ENCODE measurements at places on chromosomes 13 and 19. TPM values are rescaled to one million over a fixed set of nuclear protein-coding genes. Genes with fewer than 3 reads are reported as not detected.

DNA sequence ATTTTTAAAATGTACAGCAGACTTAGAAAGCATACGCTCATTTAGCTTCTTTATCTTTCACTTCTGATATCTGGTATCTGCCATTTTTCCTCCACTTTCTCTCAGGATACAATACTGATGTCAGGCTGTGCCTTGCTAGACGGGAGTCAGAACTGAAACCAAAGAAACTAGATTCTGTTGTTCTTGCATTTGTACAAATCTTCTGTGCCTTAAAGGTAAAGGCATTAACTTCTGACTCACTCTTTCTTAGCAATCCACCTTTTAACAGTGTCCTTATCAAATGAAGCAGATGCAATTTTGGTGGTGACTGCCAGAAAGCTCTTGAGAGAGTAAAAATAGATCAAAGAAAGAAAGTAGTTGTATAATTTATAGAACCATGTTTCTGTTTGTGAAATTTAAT, 370.4 kb downstream of the PCDH20 start:
- no peak overlapping the region for H3K4me3 ChIP-seq
- no peaks in the 10 kb centered on the region for H3K36me3 ChIP-seq
- no peaks in the 10 kb centered on the region for H3K4me1 ChIP-seq

The CLEC17A gene
- not detected for total RNA-seq

GRCh38 chr13:92991692-92992091, 234.9 kb upstream of the GPC6 start:
- H3K4me3 ChIP-seq = no peak overlapping the region
- no peaks in the 10 kb centered on the region for H3K4me1 ChIP-seq

GRCh38 chr19:49840736-49841249, 10.2 kb upstream of the PTOV1 start:
- H3K4me3 ChIP-seq = no peak overlapping the region
- H3K36me3 ChIP-seq = peaks cover 30% of the 10 kb centered on the region
- no peak for DNase-seq
- no peak overlapping the region for H3K27ac ChIP-seq
- peaks cover 4% of the 10 kb centered on the region for H3K4me1 ChIP-seq
- H3K27me3 ChIP-seq = no peaks in the 10 kb centered on the region

- no peak overlapping the region for H3K27ac ChIP-seq
- no peaks in the 10 kb centered on the region for H3K36me3 ChIP-seq
- H3K4me3 ChIP-seq = no peak overlapping the region
- no peak for DNase-seq
Observed at GRCh38 chr13:29563941-29564340, 31.5 kb downstream of the SLC7A1 start.

The PCDH20 gene
- 7.2 TPM for total RNA-seq

The TINCR gene
- 9.0 TPM for total RNA-seq

The CCDC70 gene
- total RNA-seq = not detected

The KPNA3 gene
- total RNA-seq = 36.5 TPM

GRCh38 chr19:43780706-43781525, at the start of gene KCNN4:
Gene KCNN4 (minus strand): TSS chr19:43780973. CDS start chr19:43780861, 112 bp downstream.
- peaks cover 44% of the 10 kb centered on the region for H3K4me1 ChIP-seq
- peaks cover 5% of the 10 kb centered on the region for H3K27me3 ChIP-seq
- H3K27ac ChIP-seq = peak within 1 kb of the TSS; percentile 74
- no peaks in the 10 kb centered on the region for H3K36me3 ChIP-seq
- no peak for DNase-seq

DNA sequence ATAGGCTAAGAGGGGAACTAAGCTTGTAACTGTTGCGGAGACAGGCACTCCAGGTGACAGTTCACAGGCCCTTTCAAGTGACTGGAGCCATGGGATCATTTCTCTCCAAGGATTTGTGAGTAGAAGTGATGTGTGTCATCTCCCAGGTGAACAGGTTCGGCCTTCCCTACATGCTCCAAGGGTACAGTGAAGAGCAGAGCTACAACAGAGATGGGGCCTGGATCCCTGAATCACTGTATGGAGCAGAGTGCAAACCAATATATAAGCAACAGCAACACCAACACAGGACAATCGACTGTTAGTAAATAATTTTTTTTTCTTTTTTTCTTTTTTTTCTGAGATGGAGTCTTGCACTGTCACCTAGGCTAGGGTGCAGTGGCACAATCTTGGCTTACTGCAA, 15.0 kb downstream of the ZSCAN18 start:
- no peak for DNase-seq
- no peaks in the 10 kb centered on the region for H3K4me1 ChIP-seq
- H3K27me3 ChIP-seq = no peaks in the 10 kb centered on the region
- no peak overlapping the region for H3K27ac ChIP-seq
- peaks cover 25% of the 10 kb centered on the region for H3K36me3 ChIP-seq

The UBE2L5 gene
- not detected for total RNA-seq

- no peaks in the 10 kb centered on the region for H3K27me3 ChIP-seq
- no peak overlapping the region for H3K27ac ChIP-seq
- H3K4me3 ChIP-seq = no peak overlapping the region
- no peak for DNase-seq
- H3K36me3 ChIP-seq = no peaks in the 10 kb centered on the region
- peaks cover 5% of the 10 kb centered on the region for H3K4me1 ChIP-seq
Observed at GRCh38 chr13:47039106-47039505, 142.3 kb upstream of the HTR2A start.

- H3K36me3 ChIP-seq = peaks cover 3% of the 10 kb centered on the region
- H3K4me1 ChIP-seq = peaks cover 5% of the 10 kb centered on the region
- no peak overlapping the region for H3K27ac ChIP-seq
- no peaks in the 10 kb centered on the region for H3K27me3 ChIP-seq
Observed at GRCh38 chr13:97945342-97945741, 8.1 kb upstream of the IPO5 start.

GRCh38 chr13:70662231-70662940, 554.1 kb upstream of the KLHL1 start:
- no peaks in the 10 kb centered on the region for H3K36me3 ChIP-seq
- H3K4me1 ChIP-seq = peaks cover 9% of the 10 kb centered on the region
- DNase-seq = no peak

DNA sequence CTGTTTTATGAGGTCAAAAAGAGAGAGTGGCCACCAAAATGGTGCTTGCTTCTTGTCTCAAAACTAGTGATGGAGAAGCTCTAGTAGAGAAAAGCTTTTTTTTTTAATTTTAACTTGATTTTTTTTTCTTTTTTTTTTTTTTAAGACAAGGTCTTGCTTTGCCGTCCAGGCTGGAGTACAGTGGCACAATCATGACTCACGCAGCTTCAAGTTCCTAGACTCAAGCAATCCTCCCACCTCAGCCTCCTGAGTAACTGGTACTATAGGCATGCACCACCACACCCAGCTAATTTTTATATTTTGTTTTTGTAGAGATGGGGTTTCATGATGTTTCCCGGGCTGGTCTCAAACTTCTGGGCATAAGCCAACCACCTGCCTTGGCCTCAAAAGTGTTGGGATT, 279.0 kb downstream of the TBC1D4 start:
- no peak for DNase-seq
- peaks cover 6% of the 10 kb centered on the region for H3K36me3 ChIP-seq
- H3K4me3 ChIP-seq = no peak overlapping the region
- no peak overlapping the region for H3K27ac ChIP-seq
- H3K27me3 ChIP-seq = peaks cover 3% of the 10 kb centered on the region

The MEIS3 gene
- 43.2 TPM for total RNA-seq

The MIR17HG gene
- total RNA-seq = 21.8 TPM

GRCh38 chr19:6022570-6023064, 44.7 kb upstream of the RANBP3 start:
- no peak overlapping the region for H3K27ac ChIP-seq
- no peak for DNase-seq
- no peaks in the 10 kb centered on the region for H3K27me3 ChIP-seq
- peaks cover 26% of the 10 kb centered on the region for H3K4me1 ChIP-seq

The CD37 gene
- not detected for total RNA-seq

The FPR2 gene
- total RNA-seq = not detected

DNA sequence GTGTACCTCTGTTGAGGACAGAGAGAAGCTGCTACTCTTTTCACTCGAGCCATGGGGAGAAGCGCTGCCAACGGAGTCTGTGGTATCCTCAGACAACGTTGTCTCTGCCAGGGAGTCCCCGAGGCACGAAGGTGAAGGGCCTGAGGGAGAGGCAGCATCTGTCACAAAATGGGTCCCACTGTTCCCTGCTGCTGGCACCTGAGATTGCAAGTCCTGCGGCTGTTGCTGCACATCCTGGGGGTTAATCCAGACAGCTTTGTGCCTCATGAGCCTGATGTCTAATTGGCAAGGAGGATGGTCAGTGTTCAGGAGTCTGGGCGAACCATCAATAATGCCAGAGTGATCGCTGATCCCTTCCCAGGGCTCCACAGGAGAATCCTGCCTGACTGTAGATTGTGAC, 15.0 kb downstream of the RUBCNL start:
- H3K4me3 ChIP-seq = no peak overlapping the region
- no peaks in the 10 kb centered on the region for H3K27me3 ChIP-seq

The POLR2I gene
- 81.7 TPM for total RNA-seq

DNA sequence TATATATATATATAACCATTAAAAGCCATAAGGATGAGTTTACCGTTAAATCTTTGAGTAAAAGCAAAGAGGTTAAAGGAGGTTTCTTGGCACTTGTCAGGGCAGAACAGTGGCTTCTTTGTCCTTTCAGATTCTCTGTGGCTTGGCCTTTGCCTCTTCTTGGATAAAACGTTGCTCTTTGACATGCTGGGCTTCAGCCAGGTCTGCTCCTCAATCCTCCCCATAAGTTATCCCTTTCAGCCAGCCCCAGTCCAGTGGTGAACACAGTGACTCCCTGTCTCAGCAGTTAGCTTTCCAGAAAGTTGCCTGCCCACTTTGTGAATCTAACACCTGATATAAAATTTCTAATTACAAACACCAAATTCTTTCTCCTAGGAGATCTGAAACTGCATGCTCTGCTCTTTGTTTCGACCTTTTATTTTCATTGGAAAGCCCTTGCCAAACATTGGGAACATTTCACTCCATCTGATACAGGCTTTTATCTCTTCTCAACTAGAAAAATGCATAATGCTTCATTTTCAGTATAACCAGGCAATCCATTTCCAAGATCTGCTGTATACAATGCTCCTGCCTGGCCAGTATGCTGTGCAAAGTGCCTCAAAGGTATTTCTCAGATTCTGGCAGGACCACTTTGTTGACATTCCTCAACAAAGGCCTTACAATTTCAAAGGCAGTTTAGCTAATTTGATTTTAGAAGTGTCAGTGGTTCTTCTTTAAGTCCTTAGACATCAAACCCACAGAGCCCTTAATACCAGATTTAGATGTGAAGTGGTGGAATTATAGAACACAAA, 16.2 kb upstream of the MED4 start:
- no peak overlapping the region for H3K27ac ChIP-seq
- DNase-seq = no peak
- no peaks in the 10 kb centered on the region for H3K36me3 ChIP-seq
- H3K4me1 ChIP-seq = no peaks in the 10 kb centered on the region
- H3K27me3 ChIP-seq = no peaks in the 10 kb centered on the region
- no peak overlapping the region for H3K4me3 ChIP-seq

DNA sequence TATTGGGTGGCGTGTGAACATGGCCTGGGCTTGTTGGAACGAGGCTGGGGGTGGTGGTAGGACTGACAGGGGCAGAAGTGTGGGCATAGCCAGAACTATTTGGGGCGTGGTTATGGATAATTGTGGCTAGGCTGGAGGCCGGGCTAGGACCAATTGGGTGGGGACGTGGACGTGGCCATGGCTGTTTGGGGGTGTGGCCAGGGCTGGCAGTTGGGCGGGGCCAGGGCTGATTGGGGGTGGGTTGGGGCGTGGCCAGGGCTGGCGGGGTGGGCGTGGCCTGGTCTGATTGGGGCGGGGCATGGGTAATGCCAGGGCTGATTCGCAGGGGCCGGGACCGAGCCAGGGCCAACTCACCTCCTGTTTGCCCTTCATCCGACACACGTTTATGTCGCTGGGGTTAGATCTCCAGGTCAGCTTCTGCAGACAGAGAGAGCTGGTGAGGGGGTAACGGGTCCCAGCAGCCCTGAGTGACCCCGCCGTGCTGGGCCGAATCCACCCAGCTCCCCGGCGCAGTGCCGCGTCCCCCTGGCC, 2.8 kb downstream of the SEMA6B start:
- no peaks in the 10 kb centered on the region for H3K4me1 ChIP-seq
- no peaks in the 10 kb centered on the region for H3K27me3 ChIP-seq

DNA sequence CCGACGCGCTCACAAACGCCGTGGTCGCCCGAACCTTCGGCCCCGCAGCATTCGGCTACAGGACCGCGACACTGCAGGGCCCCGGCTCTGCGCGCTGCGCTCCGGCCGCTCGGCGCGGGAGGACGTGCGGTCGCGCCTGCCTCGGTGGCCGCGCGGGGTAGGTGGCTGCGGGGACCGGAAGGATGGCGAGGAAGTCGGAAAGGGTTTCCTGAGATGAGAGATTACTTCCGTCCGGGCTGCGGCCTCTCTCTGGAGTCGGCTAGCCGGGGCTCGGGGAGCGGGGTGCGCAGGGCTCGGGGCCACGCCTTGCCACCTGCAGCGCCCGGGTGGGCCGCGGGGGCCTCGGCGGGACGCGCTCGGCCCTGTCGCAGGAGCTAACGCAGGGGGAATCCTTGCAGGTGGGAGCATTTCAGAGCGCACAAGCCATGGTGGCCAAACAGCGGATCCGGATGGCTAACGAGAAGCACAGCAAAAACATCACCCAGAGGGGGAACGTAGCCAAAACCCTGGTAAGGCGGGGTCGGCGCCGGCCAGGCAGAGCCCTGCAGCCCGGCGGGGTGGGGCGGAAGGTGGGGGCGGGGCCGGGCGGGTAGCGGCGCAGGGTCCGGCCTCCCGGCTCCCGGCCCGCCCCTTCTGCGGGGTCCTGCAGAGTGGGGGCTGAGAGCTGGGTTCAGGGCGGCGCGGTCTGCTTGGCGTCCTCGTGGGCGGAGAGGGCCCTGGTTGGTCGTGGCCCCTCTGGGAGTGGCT, at the start of gene SERP2:
SERP2 (plus strand) TSS at position 224 of the 747 bp plus-strand sequence; CDS start at position 426, 202 bp downstream.
- no peak for DNase-seq
- H3K4me1 ChIP-seq = peaks cover 23% of the 10 kb centered on the region
- peaks cover 27% of the 10 kb centered on the region for H3K27me3 ChIP-seq

- no peak for DNase-seq
- peak overlapping the region; percentile 94 for H3K27ac ChIP-seq
- peaks cover 4% of the 10 kb centered on the region for H3K36me3 ChIP-seq
- peak overlapping the region; percentile 93 for H3K4me3 ChIP-seq
- H3K27me3 ChIP-seq = no peaks in the 10 kb centered on the region
Observed at GRCh38 chr19:35267353-35267817, 1.4 kb upstream of the USF2 start.

DNA sequence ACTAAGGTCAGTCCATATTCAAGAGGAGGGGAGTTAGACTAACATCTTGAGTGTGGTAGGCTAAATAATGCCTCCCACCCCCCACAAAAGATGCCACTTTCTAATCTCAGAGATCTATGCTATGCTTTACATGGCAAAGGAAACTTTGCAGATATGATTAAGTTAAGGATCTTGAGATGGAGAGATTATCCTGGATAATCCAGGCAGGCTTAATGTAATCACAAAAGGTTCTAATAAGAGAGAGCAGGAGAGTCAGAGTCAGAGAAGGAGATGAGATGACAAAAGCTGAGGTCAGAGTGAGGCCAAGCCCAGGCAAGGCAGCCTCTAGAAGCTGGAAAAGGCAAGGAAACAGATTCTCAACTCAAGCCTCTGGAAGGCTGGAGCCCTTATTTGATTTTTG, 1011.6 kb downstream of the PCDH9 start:
- H3K27me3 ChIP-seq = no peaks in the 10 kb centered on the region
- no peaks in the 10 kb centered on the region for H3K4me1 ChIP-seq
- H3K36me3 ChIP-seq = no peaks in the 10 kb centered on the region
- no peak overlapping the region for H3K4me3 ChIP-seq
- H3K27ac ChIP-seq = no peak overlapping the region
